ENCODE measurements at places on chromosomes 3 and 15. TPM values are rescaled to one million over a fixed set of nuclear protein-coding genes. Genes with fewer than 3 reads are reported as not detected.

The OSBPL10 gene
- polyA plus RNA-seq = 1.2 TPM

GRCh38 chr3:171306631-171307030, 153.6 kb downstream of the TNIK start:
- peak; percentile 59 for DNase-seq

- no peak for DNase-seq
Observed at GRCh38 chr3:115401298-115401697, 222.0 kb upstream of the GAP43 start.

DNA sequence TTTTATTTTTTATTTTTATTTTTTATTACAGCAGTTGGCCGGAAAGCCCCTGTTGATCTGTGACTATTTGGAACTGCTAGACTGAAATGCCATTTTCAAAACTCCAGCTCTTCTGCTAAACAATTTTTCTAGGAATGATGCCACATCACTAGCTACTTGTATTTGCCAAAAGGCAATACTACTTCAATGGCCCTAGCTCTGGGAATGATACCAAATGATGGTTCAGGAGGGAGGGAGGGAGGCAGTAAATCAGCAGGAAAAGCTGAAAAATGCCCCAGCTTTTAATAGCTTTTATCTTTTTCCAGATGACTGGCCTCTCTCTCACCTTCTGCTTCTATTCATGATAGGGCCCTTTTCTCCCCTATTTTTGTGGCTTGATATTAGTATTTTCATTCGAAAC, 2.6 kb upstream of the CHL1 start:
- DNase-seq = no peak

DNA sequence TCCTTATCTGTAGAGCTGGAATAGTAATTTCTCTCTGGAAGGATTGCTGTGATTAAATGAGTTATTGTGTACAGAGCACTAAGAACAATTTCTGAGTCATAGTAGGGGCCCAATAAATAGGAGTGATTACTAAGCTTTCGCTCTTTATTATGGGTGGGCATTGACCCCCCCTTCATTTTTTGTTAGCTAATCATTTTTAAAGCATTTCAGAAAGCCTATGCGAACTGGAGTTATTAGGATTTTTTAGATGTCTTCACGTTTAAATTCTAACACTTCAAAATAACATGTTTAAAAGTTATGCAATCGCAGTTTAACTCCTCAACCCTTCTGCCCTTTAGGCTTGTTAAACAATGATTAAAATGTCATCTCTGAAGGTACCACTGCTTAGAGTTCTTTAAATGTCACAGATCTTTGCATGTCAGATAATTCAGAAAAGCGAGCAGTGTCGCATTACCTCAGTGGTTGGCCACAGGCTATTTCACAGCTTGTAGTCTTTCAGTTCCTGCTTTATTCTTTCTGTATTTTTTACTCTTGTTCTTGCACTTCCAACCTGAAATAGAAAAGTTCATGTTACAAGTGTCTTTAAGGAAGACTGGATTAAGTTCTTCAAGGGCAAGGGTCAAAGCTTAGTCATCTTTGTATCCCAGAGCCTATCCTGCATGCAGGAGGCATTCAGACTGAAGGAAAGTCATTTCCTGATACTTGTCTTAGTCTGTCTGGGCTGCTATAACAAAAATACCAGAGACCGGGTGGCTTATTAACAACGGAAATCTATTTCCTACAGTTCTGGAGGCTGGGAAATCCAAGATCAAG, 102.9 kb downstream of the FNDC3B start:
- DNase-seq = no peak

GRCh38 chr3:73536336-73536895, 88.3 kb downstream of the PDZRN3 start:
- DNase-seq = no peak

DNA sequence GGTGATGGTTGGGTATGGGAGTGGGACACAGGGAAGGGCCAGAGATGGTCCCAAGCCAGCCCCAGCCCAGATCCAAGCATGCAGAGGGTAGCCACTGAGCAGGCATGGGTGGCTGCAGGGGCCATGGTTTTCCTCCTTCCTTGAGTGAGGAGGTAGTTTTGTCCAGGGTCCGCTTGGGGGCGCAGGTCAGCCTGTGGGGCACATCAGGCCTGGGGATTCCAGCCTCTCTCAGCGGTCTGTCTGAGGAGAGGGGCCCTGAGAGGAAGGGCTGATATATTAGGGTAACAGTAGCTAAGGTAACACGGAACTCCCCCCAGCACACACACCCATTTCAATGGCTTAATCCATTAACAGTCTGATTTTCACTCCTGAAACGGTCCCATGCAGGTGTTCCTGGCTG, 22.7 kb upstream of the LCTL start:
- DNase-seq = no peak

The COLQ gene
- 5.7 TPM for polyA plus RNA-seq

DNA sequence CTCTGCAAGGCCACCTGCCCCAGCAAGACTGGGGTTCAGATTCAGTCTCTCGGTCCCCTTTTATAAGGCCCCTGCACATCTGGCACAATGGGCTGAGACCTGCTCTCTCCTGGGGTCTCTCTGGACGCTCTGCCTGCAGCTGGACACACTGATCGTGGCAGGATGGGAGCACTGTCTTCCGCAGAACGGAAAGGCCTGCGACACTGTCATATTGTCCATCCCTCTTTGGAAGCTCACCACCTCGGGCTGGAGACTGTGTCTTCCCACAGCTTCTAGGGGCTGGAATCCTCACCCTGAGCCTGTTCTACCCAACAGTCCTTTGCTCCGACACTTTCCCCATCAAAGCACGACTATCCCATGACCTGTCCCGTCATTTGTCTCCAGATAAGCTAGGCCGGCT, 11.5 kb upstream of the IGDCC4 start:
- DNase-seq = no peak

GRCh38 chr3:43629257-43629656, 7.4 kb upstream of the ANO10 start:
- no peak for DNase-seq

DNA sequence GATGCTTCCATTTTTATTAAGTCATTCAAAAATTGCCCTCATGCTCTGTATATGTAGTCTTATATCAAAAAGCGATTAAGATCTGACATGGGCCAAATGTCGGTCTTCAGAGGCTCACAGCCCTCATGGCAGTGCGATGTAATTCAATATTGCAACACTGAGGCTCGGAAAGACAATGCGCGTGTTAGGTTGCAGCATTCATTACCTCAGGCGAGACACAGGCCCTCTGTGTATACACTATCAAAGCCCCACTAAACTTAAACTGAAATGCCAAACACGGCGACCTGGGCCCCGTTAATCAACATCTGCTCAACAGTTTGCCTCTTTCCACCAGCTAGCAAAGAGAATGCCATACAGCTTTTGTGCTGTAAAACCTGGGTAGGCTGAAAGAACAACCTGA, 413.4 kb downstream of the ERC2 start:
- DNase-seq = no peak

DNA sequence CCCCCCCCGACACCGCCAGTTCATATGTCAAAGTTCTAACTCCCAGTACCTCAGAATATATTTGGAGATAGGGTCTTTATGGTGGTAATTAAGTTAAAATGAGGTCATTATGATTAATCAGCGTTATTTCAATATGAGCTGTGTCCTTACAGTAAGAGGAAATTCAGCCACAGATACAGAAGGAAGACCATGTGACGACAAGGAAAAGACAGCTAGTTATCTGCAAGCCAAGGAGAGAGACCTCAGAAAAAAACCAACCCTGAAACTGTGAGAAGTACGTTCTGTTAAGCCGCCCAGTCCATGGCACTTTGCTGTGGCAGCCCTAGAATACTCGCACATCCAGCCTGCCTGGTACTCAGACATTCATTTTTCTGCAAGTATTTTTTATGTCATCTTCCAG, 62.3 kb upstream of the ARL8B start:
- no peak for DNase-seq

DNA sequence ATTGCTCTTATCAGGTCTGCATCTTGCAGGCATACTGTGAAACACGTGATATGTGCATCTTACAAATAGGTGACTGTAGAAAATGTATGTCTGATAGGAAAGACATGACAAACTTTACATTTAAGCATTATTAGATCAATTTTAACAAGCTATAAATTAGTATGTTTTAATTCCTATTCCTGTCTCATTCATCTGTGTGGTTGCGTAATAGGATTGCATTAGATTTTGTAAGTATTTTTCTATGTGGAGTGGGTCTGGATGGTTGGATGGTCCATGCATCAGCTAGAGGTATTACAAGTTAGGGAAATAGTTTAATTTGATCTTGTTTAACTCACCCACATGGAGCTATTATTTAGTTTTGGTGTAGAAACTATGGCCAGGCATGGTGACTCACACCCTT, 18.8 kb downstream of the ASTE1 start:
- DNase-seq = no peak

The GPR62 gene
- polyA plus RNA-seq = 0.01 TPM

The CYP1A2 gene
- polyA plus RNA-seq = not detected

- no peak for DNase-seq
Observed at GRCh38 chr3:4271834-4272233, 31.3 kb upstream of the SETMAR start.

DNA sequence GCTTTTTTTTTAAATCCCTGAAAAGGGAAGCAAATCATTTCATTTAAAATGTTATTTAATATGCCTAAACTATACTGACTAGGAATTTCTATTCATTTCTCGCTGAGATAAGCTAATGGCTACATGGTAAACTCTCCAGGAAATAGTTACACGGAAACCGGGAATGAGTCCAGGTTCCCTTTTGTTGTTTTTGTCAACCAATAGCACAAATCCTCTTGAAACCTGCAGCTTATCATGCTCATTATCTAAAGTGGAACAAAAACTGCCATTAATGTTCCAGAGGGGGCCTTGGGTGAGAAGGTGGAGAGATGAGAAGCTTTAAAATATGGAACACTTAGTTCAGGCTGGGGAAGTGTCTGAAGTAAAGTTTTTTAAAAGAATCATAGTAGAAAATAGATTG, 113.5 kb upstream of the ALCAM start:
- DNase-seq = no peak
